ENCODE measurements at places on chromosomes 2 and 18.

DNA sequence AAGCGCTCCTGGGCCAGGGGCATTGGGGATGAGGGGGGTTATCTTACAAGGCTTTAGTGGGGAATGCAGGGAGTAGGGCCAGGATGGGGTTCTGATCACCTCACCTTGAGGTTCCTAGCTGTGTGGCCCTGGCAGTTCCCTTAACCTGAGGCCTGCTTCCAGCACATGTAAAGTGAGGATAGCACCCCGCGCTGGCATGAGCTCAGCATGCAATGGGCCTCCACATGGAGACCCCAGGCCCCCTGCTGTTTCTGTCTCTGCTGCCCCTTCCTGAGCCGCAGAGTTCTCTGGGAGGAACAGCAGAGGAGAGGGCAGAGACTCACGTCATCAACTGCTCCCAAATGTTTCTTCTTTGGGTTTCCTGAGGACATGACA lies 8.6 kb upstream of the TEX51 start:
- no peak for DNase-seq

GRCh38 chr2:45332094-45332493 lies 279.0 kb downstream of the SRBD1 start:
- DNase-seq = no peak

- DNase-seq = no peak
Observed at GRCh38 chr2:30253873-30254684, 22.7 kb downstream of the LBH start.

GRCh38 chr2:45232818-45233217 lies 223.6 kb upstream of the SIX2 start:
- DNase-seq = no peak

GRCh38 chr2:96963316-96963715 lies 23.1 kb downstream of the FAM178B start:
- no peak for DNase-seq

- DNase-seq = no peak
Observed at GRCh38 chr18:38318416-38318815, 752.8 kb upstream of the CELF4 start.

DNA sequence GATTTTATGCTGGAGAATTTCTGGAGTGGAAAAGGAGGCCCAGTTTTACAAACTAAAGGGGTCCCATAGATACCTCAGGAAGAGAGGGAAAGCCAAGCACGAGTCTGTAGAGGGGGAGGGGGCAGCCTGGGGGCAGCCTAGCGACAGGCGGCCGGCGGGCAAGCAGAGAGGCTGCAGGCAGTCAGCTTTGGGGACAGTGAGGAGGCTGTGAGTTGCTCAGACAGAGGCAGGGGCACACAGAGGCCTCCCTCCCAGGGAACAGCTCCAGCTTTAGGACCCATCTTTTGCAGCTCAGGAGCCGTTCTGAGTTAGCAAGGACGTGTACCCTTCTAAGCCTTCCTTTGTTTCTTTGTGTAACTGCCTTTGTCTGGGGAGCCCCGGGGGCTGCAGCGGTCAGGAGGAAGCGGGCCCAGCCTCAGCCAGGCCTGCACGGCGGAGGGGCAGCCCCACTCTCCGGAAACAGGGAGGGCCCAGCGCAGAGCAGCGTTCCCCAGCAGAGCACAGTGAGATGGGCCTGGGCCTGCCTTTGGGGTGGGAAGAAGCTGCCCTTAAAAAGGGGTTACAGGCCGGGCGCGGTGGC lies 41.1 kb upstream of the RALBP1 start:
- DNase-seq = no peak

DNA sequence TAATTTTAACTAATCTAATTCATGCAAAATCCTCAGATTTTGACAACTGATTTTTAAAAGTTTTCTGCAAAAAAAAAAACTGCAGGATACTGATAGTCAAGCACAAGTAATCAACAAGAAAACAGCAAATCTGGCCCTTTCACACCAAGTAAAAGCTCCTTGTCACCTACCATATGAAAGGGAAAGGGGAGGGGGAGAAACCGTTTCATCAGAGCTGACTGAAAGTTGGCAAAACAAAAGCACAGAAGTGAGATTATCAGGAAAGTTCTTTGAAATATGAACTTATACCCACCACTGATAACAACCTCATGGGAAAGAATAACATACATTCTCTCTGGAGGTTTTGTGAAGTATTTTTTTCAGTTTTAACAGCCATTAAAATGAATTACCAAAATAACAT lies 38.7 kb downstream of the ZNF521 start:
- no peak for DNase-seq

DNA sequence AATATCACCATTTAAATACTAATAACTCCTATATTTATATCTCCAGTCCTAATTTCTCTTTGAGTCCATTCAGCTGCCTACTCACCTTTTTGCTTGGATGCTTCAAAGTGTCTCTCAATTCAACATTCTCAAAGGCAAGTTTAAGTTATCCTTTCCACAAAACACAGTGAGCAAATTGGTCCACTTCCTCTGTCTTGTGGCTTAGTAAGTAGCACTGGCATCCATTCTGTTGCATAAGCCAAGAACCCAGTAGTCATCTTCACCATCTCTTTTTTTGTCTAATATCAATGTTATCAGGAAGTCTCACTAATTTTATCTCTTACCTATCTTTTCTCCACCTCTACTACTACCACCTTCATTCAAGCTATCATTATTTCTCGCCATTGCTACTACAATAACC lies 27.4 kb upstream of the IL1RL1 start:
- DNase-seq = no peak

DNA sequence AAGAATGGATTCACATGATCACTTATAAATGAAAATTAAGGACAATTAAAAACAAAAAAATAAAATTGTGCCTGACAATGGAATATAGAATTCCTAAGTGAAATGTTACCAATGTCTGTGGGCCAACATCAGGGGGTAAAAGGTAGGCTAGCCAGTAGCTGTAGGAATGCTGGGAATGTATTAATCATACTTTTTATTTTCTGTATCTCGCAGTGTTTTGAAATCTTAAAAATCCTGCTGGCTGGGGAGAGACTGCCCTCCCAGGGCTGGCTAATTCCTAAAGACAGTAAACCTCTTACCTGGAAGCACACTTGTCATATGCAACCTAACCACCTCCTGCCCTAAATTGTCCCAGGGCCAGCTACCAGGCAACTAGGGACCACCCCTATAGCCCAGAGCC lies 69.8 kb downstream of the REV1 start:
- no peak for DNase-seq

- DNase-seq = no peak
Observed at GRCh38 chr18:60563082-60563481, 190.5 kb upstream of the MC4R start.

GRCh38 chr2:74553892-74554819 lies at the start of the genes DOK1 and LOXL3:
TSS of gene DOK1 (plus strand) at chr2:74554720. CDS start at chr2:74554755, 35 bp downstream.
TSS of gene LOXL3 (minus strand) at chr2:74553942. CDS start at chr2:74552634, 1,308 bp downstream.
- peak; percentile 80 for DNase-seq

DNA sequence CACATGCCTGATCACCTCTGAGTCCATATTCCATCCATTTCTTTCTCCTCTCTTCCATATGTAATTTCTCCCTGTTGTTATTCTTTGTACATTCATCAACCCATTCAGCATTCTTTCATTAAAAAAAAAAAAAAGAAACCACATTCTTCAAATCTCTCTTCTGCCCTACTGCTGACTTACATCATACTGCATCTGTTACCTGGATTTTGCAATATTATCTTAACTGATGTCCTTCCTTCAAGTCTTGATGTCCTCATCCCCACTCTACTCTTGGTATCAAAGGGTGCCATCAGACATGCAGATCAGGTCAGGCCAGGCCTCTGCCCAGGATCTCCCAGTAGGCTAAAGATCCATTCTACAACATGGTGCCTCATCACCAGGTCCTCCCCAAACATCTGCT lies 90.6 kb downstream of the SGPP2 start:
- no peak for DNase-seq

DNA sequence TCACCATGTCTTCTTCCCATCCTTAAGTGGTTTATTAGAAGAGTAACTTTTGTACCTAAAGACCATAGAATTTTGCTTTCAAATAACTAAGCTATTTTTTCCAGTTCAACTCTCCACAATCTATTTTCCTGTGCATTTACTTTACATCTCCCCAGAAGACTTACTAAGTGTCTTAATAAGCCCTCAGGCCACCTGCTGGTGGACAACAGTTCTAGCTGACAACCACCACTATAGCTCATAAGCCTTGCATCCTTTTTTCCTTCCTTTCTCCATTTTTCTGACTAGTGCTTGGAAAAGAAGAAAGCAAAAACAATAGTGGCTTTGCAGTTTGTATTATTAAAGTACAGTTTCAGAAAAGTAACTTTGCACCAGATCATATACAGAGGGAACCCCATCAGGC lies 149.5 kb upstream of the TMEM200C start:
- no peak for DNase-seq

GRCh38 chr2:113124181-113124961 lies 3.0 kb upstream of the IL1RN start:
- no peak for DNase-seq

DNA sequence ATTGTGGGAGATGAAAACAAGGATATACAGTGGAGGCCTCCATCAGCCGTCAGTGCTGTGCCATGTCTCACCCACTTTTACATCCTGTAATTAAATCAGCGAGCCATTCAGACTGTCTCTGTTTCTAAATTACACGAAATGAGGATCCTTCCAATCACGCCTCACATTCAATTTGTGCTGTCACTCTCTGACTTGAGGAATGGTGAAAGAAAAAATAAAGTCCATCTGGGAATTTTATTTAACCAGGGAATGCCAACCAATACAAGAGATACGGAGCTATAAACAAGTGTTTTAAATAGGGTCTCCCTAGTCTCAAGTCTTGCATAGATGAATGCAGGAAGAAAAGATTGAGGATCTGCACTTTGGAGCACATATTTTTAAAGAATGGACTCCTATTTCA lies 72.8 kb downstream of the CMPK2 start:
- no peak for DNase-seq

DNA sequence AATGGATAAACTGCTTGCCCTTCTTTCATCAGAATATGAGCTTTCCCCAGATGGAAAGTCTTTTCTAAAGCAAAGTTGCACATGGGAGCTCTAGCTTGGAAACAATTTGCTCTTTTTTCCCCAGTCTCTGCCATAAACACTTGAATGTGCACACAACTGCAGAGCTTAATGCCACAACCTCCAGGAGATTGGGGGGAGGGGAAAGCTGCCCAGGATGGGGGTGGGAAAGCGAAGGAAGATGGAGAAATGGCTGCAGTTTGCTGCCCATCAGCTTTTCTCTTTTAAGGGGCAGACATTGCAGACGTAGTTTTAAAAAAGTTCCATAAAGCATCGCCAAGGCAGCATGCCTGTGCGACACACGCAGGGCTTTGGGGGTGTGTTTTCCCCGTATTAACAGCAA lies 1.5 kb downstream of the ACKR3 start:
- DNase-seq = no peak

- no peak for DNase-seq
Observed at GRCh38 chr2:217127744-217128143, 267.9 kb upstream of the TNP1 start.

GRCh38 chr2:114192362-114192761 lies 250.1 kb upstream of the DPP10 start:
- DNase-seq = no peak

DNA sequence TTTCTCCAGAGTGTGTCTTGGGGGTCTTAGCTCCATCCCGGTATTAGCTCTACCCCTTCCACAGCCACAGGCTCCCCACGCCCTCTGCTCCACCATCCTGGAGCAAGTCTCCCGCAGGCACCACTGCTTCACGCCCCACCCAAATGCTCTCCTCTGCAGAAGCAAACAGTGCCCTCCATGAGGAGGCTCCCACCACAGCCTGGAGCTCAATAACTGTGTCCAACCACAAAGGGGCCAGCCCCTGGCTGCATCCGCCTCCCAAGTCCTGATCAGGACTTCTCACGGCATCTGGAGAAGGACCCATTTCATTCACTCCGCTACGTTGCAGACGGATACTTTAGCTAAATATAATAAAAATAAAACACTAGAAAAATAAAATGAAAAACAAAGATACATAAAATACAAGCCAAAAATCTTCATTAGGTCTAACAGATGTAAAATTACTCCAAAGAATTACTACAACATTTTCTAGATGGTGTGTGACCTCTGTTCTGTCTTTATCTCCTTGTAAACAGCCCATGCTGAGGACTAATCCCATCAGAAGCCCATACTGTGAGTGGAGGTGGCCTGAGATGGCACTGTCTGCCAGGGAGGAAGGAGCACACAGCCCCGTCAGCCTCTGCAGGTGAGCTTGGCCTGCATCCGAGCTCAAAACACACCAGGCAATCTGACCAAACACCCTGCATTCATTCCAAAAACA lies 210.8 kb upstream of the RAB6C start:
- no peak for DNase-seq

GRCh38 chr2:201931951-201932350 lies 101.7 kb upstream of the FZD7 start:
- no peak for DNase-seq

All from CD4-positive, alpha-beta T cell treated with Interleukin-1 beta for 1 hour (primary cell).